Activated naive CD4-positive, alpha-beta T cell treated with anti-CD3 and anti-CD28 coated beads, Interleukin-2, amount 50 U/mL, for 72 hours (primary cell): ENCODE measurements at places on chromosomes 11 and 22.

DNA sequence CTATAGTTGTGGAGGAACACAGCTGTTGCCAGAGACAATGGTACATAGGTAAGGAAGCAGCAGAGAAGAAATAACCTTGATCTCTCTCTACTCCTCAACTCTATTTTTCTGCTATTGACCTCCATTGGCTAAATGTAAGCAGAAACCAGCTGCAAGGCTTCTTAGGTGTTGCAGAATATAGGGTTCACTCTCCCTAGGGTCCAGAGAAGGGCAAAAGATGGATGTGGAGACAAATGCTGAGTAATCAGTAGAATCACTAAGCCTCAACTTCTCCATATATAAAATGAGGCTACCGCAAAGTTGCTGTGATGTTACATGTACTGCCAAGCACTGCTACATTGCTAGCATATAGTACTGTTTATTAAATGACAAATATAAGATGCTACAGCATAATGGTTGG lies 120.6 kb downstream of the PDE3B start:
- DNase-seq, result no peak

DNA sequence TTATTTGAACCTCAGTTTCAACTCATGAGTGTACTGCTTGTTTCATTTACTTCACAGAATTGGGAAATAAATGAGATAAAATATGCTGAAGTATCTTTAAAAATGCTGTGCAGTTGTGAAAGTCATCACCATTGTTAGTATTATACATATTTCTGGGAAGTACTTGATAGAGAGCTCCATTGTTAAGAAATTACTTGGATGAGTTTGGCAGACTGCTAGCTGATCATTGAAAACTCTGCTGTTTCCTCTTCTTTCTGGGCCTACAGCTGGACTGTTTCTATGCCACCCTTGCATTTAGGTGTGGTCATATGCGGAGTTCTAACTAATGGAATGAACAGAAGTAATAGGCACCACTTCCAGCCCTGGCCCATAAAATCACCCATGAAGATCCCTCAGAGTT lies 10.0 kb downstream of the SIK2 start:
- DNase-seq, result no peak

DNA sequence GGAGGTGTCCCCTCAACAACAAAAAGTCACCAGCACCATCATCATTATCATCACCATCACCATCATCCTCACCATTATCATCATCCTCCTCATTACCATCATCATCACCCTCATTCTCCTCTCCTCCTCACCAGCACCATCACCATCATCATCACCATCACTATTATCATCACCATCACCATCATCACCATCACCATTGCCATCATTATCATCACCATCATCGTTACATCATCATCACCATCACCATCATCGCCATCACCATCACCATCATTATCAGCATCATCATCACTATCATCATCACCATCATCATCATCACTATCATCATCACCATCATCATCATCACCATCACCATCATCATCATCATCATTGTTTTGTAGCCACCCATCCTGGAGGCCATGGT lies 212.6 kb downstream of the MN1 start:
- no peak for DNase-seq

- no peak for DNase-seq
Measured at GRCh38 chr11:59746111-59746510, 9.1 kb upstream of the STX3 start.

GRCh38 chr11:129699711-129700304 lies 115.8 kb upstream of the TMEM45B start:
- DNase-seq, result no peak
